ENCODE measurements at places on chromosomes 6 and 20.

DNA sequence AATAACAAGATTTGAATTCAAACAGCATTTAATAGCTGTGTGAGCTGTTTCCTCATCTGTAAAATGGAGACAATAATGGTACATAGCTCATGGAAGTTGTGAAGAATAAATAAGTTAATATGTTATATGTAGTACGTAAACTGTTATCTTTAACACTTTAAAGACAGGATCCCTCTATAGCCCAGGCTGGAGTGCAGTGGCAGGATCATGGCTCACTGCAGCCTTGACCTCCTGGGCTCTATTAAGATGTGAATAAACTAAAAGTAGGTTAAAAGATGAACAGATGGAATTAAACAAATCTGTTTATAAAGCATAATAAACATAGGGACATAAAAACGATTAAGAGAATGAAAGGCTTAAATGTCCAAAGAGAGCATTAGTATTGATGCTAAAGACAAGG lies 3.0 kb downstream of the AMD1 start:
- no peak for DNase-seq

DNA sequence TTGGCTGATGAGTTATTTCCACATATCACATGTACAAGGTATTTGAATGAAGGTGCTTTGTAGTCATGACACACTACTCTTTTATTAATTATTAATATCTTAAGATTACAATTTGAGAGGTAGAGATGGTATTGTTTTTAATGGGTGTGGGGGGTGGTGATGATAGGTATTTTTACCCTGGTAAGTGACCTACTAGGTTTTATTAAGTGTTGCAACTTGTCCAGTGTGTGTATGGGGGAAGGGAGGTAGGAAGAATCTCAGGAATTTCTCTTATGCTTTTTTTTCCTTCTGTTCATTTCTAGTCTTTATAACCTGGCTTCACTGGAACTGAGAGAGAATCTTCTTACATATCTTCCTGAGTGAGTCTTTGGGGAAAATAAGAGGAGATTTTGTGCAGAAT lies 101.4 kb downstream of the LRRC1 start:
- DNase-seq = no peak

DNA sequence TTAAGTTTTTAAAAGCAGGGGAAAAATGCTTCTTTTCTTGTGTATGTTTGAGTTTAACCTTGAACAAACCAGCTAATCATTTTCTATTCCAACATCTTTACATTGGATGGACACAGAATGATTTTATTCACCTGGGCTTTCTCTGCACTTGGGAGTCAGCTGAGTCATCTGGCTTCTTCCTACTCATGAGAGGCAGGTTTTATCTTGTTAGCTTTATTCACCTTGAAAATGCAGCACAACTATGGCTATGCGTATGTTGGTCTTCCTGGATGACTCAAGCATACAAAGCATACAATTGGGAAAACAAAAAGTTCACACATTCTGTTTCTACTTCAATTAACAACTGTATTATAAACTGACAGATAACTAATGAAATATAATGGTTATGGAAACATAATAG lies 737.7 kb downstream of the FRK start:
- DNase-seq = no peak

- DNase-seq = no peak
These were observed 164.1 kb upstream of the SYNDIG1 start for GRCh38 chr20:24305371-24305770.

DNA sequence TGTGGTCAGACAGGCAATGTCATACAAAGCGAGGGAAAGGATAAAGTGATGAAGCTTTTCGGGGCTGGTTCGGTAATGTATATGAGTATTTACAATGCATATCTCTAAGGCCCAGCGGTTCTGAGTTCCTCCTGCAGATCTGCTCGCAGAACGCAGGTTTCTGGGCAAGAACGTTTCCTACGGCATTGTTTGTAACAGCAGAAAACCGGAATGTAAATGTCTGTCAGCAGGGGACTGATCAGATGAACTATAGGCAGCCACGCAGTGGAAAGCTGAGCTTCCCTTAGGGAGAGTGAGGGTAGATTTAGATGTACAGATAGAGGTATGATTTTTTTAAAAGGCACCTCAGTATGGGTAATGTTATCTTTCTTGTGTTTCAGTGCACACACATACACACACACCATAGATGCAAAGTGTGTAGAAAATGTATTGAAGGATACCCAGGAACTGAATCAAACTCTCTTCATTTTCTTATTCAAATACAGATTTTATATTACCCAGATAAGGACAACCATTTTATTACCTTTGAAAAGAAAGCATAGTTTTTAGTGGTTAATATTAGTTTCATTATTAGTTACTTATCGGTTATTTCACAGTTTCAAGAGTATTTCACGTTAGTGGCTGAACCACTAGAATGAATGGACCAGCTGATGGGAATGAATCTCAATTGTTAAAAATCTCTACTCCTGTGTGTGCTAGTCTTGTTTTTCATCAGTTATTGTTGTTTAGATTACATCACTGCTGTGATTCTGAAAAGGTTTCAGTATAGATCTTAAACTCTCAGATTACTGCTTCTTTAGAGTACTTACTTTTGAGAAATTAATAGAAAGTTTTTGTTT lies 56.2 kb downstream of the SNX9 start:
- DNase-seq = no peak

GRCh38 chr6:33590531-33591198 lies 10.6 kb upstream of the BAK1 start:
- DNase-seq = no peak

DNA sequence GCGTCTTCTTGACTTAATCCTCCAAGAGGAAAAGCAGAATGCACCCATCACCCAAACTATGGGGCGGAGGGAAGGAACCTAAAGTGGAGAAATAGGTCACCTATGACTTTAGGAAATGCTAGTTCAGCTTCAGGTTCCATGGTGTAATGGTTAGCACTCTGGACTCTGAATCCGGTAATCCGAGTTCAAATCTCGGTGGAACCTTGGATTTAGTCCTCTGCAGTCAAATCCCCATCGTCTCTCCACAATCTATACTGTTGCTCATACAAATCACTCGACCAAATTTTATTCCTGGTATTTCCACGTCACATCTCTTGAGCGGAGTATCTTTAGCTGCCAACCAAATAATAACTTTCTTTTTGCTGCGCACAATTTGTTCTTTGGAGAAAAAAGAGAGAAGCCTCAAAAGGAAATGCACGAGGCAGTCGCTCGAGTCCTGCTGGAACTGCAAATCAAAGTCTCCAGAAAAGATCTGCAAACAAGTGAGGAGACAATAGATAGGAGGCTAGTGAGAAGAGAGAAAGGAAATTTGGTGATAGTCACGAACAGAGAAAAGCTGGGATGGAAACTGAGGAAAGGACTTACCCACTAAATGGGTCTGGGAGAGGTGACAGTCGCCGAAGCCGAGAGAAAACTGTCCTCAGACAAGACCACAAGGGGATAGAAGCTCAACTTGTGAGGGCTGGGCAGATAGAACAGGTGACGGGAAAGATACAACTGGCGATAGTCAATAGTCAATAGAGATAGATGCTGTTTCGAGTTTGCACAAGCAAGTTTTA lies 16.6 kb downstream of the POM121L2 start:
- no peak for DNase-seq

- DNase-seq = no peak
These were observed 180.1 kb upstream of the CST7 start for GRCh38 chr20:24768713-24769601.

GRCh38 chr6:154951345-154952200 lies 43.5 kb upstream of the TIAM2 start:
- no peak for DNase-seq

DNA sequence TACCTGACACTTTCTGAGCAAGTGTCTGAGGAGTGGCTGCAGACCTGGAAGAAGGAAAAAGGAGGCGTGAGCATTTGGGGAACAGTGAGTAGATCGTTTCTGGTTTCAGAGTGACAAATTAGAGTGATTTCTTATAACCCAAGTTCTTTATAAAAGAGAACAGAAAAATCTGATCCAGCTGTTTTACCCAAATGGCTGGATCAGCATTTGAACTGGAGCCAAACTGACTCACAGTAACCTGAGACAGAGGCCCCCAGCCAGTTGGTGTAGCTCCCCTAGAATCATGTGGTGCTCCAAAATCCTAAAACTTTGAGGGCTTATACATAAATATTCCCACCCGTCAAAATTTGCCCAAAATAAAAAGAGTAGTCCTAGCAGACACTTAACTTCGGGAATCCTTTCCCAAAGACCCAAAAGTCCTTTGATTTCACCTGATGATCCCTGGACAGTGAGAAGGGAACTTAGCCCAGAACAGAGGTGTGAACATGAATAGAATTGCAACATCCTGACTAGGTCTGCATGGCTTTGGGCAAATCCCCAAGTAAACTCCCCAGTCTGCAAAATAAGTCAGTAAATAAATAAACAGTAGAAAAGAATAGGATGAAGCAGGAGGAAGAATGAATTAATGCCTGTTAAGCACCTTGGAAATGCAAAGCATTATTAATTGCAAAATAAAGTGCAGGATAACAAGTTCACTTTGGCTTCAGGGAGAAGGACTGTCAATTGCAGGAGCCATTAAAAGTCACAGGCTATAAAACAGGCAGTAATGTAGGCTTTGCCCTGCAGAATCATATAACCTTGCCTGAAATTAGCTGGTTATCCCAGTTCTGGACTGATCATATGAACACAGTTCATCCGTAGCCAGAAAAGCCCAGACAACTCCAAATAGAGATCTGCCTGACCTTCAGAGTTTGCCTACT lies 262.0 kb upstream of the JARID2 start:
- DNase-seq = no peak

DNA sequence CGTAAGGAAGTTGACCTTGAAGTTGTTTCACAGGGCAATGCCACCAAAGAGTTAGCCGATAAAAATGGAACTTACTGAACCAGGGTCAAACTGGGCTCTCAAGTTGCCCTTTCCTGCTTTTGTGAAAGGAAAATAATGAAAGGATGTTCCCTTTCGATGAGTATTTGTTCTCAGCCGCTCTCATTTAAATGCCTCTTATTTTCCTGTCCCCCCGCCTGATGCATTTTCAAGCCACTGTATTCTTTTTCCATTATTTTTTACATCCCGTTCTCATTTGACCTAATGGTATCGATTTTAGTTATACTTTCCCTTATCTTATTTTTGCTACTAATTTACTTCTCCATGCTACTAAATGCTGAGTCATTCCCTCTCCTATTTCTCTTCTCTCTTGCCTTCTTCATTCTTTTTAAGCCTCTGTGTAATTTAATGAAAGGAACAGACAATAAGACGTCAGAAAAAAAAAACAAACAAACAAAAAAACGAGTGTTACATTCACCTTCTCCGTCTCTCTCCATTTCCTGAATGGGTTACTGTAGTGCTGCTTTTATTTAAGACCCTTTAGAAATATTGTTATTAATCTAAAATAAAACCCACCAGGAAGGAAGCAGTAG lies 655 bp upstream of the NDUFAF4 start:
- DNase-seq = no peak

All from stimulated activated CD4-positive, alpha-beta T cell treated with anti-CD3 and anti-CD28 coated beads, TNF-alpha, amount 100 ng/mL, for 48 hours (primary cell).